ENCODE measurements at places on chromosomes 12 and 14.

GRCh38 chr14:90740081-90740480 lies 76.1 kb downstream of the TTC7B start:
- no peak for DNase-seq

- DNase-seq, result no peak
These were observed 62.9 kb downstream of the GCH1 start for GRCh38 chr14:54839701-54840119.

- DNase-seq, result peak; percentile 74
These were observed at the start of gene B3GNT4 for GRCh38 chr12:122203301-122204166. TSS of gene B3GNT4 (plus strand) at chr12:122203709. CDS start at chr12:122204619, 910 bp downstream.

GRCh38 chr14:104349950-104350349 lies 211.6 kb downstream of the KIF26A start:
- no peak for DNase-seq

GRCh38 chr14:93533842-93534241 lies 103.1 kb downstream of the UNC79 start:
- no peak for DNase-seq

DNA sequence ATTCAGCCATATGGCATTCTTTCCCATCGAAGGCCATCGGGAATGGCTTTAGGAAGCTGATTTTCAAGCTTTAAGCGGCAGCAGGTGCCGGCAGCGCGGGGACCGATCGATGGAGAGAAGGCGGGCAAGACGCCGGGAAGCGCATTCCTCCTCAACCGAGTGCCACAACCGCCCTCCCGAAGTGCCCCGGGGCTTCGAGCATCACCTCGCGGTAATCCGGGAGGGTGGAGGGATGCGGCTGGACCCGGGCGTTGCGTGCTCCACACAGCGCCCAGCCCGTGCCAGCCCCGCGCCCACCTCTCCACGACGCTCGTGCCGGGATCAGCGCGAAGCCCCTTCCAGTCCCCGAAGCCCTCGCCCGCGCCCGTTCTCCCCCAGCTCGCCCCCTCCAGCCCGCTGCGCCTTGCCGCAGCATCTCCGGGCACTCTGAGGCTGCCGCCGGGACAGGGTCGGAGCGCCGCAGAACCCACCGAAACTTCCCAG lies 3.2 kb downstream of the USP44 start:
- DNase-seq, result peak; percentile 74

GRCh38 chr12:127416796-127417195 lies 850.2 kb upstream of the TMEM132C start:
- no peak for DNase-seq

DNA sequence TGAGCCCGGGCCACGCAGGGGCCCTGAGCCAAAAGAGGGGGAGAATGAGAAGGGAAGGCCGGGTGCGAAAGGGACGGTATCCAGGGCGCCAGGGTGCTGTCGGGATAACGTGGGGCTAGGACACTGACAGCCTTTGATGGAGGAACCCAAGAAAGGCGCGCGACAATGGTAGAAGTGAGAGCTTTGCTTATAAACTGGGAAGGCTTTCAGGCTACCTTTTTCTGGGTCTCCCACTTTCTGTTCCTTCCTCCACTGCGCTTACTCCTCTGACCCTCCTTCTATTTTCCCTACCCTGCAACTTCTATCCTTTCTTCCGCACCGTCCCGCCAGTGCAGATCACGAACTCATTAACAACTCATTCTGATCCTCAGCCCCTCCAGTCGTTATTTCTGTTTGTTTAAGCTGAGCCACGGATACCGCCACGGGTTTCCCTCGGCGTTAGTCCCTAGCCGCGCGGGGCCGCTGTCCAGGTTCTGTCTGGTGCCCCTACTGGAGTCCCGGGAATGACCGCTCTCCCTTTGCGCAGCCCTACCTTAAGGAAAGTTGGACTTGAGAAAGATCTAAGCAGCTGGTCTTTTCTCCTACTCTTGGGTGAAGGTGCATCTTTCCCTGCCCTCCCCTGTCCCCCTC lies 3.0 kb downstream of the SSTR1 start:
- peak; percentile 39 for DNase-seq

DNA sequence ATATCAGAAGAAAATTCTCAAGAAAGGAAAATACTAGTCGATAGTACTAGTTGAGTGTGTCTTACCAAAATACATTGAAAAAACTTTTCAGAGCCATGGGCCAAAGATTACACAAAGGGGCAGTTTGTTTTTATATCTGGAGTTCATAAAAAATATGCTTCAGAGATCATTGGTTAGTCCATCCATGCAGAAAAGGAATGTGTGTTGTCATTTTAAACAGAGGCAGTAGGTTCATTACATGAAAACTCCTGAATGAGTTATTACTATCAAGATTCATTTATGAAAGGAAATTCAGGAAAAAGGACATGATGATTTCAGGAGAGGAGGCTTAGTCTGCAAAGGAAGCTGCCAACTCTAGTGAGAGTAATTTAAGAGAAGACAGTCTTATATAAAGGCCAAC lies 354.8 kb downstream of the AEBP2 start:
- DNase-seq, result no peak

DNA sequence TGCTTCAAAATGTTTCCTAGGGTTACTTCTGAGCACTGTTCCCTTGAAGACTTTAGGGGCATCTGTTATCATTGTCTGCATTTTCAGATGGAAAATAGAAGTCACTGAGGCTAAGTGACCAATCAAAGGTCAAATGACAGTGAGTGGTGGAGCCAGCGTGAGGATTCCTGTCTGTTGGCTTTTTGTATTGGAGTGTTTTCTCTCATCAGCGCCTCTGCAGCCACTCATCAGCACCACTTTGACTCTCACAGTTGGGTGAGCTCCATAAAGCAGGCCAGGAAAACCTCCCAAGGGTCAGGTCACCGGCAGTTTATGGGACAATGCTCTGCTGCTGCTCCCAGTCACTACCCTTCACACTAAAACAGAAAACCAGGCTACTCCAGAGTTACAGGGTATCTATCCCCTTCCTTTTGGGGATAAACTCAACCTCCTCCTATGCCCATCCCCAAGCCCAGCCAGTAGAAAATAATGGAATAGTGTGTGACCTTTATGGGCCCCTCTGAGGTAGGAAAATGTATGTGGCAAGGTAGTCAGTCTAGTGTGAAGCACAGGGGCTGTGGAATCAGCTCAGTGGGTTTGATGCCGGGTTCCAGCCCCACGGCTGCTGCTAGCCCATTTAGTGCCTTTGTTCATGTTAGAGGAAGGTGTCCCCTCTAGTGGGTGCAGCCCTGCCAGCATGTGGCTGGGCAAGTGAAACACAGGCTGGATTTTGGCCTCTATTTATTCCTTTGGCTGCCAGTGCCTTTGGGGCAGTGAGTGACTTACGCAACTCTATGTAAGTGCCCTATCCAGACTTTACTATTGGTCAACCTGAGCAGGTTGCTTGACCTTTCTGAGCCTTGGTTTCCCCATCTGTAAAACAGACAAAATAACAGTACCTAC lies 133.8 kb upstream of the CPM start:
- DNase-seq, result no peak

DNA sequence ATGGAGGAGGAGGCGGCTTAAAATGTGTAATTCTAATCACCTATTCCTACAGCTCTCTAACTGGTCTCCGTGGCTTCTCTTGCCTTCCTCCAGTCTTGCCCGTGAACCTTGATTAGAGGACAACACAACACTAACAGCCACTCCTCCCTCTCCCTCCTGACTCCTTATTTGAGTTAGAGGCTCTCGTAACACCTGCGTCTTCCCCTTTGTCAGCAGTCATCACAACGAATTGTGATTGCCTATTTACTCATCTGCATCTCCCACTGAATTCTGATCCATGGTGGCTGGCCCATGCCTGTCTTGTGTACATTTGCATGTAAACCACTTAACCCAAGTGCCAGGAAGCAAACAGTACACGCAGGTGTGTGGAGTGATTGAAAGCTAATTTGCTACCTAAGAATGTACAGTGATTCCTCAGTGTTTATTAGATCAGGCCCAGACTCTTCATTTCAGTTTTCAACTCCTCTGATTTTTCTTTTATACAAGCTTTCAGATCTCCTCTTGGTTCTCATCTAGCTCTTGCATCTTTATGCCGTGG lies 154.5 kb downstream of the MON2 start:
- no peak for DNase-seq

DNA sequence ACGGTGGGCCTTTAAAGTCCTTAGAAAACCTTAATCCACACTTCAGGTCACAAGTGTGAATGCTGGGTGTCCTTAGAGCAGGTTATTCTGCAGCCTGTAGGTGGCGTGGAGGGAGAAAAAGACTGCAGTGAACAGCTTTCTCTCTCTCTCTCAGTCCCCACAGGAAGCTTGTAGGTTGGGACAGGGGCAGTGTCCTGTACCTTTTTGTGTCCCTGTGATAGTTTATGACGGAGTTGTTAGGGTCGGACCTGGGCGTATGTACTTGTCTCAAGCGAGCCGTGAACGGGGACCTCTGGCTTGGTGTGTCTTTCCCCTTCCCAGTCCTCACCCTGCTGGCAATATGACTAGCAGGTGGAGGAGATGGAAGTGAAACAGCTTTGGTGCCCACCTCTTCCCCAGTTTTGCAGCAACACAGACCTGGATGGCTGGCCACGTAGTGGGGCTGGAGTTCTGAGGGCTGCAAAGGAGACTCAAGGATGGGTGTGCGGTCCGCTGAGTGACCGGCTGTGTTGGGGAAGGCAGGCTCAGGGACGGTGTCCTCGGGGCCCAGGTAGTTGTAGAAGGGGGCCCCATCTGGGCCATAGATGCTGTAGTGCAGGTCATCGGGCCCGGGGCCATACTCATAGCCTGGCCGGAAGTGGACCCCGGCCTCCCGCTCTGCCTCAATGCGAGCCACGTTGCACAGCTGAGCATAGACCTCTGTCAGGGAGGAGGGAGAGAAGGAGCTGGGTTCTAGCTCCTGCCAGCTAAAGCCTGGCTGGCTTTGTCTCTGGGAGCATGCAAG lies 8.9 kb downstream of the ISCA2 start:
- no peak for DNase-seq

DNA sequence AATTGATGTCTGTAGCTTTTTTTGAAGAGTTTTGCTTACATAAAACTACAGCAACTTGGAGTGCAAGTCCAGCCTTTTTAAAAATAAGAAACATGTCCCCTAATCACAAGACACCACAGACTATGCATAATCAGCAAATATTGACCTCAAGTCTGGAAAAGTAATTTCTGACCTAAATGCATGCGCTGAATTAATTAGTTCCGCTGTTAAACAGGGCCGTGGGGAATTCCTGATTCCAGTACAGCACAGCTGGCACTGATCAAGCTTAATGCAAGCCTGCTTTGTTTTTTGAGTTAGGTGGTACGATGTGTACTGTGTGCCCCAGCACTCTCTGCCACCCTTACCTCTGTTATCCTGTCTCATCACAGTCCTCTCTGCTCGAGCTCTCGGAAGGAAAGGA lies 9.2 kb downstream of the MLH3 start:
- DNase-seq, result no peak

All from ELF-1 (cell line).